ENCODE measurements at places on chromosomes 12 and 14.
A peak's percentile ranks its signal among the peaks of the same experiment; 100 is the strongest.

GRCh38 chr12:1920436-1920835 is 2.0 kb upstream of the CACNA2D4 start:
- DNase-seq, result no peak

DNA sequence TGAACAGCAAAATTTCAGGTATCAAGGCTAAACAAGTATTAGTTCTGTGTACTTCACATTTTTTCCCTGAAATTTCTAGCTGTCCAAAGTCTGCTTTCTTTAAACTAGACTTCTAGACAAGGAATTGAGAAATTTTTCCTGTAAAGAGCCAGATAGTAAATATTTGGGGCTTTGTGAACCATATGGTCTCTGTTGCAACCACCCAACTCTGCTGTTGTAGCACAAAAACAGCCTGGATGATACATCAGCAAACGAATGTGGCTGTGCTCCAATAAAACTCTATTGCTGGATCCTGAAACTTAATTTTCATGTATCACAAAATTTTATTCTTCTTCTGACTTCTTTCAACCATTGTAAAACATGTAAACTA is 96.0 kb upstream of the SLC38A4 start:
- DNase-seq, result no peak

DNA sequence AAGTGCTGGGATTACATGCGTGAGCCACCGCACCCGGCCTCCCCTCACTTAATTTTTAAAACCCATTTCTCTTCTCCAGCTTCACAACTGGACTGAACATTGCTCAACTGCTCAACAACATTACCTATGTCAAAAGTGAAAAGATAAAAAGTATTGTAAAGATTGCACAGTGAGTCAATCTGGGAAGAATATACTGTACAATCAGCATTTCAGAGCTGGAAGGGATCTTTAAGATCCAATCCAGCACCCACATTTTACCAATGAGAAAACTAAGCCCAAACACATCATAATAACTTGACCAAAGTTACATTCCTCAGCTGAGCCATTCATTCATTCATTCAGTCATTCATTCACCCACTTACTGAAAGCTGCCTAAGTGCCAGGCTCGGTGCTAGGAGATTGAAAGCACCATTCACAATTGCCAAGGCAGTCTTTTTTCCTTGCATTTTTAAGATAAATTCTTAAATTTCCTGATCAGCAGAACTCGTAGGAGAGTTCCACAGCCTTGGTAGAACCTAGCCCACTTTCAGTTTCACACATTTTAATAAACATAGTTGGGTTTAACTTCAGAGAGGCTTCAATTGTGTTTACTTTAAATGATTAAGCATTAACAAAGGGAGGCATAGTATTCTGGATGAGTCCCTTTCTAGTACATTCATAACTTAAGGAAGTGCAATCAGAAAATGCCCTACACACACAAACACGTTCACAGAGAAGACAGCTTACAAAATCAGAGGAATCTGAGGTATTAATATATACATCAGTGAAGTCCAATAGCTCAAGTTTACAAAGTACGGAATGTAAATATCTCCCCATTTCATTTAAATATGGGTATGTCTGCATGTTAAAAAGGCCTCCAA is 3.0 kb downstream of the GALNT4 start:
- no peak for DNase-seq

DNA sequence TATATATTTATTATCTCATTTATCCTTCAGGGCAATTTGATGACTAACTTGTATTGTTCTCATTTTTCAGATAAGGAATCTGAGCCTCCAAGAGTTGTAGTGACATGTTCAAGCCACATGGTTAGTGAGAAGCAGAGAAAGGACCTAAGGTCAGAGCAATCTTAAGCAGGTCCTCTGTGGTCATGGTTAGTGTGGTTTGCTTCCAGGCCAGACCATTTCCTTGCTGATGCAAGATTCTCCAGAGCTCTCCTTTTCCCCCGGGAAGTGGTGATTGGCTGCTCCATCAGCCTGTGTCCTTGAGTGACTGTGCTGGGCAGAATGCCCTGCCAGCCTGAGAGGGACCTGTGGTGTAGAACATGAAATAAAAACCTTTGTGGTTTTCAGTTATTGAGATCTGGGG is 141.3 kb downstream of the KTN1 start:
- peak; percentile 46 for DNase-seq

DNA sequence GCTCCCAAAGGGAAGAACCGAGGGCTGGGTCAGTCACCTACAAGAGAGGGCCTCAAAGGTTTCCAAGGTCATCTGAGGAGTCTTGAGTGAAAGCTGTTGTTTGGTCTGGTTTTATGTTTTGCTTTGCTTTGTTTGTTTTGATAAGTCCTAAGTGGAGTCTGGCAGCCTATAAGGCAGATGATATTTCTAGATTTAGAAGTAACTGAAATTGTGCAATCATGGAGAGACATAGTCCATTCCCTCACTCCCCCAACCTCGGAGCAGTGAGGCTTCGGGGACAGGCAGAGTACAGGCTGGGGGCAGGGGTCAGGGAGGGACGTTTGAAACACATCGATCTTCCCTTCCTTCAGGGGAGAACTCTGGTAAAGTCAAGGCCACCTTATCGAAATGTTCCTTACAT is 42.3 kb downstream of the TTC9 start:
- no peak for DNase-seq

DNA sequence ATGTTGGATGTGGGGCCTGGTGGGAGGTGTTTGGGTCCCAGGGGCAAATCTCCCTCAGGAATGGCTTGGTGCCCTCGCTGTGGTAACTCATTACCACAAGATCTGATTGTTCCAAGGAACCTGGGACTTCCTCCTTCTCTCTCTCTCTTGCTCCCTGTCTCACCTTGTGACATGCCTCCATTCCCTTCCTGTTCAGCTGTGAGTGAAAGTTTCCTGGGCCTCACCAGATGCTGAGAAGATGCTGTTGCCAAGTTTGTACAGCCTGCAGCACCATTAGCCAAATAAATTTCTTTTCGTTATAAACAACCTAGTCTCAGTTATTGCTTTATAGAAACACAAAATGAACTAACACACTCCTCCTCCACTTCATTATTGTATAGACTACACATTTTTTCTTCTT is 759.8 kb upstream of the MDGA2 start:
- no peak for DNase-seq

DNA sequence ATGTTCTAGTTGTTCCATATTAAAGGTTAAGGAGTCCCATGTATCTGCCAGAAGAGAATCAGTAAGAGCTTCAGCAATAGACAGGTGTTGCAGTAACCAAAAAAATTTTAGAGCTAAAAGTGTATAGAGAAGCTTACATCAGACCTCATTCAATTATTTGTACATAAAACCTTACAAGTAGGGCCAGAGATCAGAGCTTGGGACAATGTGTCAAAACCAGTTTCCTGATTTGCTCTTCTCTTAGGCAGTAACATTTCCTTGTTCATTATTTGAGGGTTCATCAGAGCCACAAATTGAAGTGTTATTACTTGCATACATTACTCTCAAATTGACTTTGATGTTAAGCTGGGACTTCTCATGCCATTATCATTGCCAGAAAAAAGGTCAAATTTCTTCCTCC is 55.5 kb upstream of the ATXN7L3B start:
- DNase-seq, result no peak

All from pulmonary artery endothelial cell (primary cell).